ENCODE measurements at places on chromosomes 12 and 14.

GRCh38 chr12:32110417-32110816 lies 3.8 kb downstream of the BICD1 start:
- no peak for DNase-seq

GRCh38 chr12:51905471-51906429 lies 1.6 kb upstream of the ACVRL1 start:
- no peak for DNase-seq

GRCh38 chr14:93629643-93630042 lies 158.6 kb downstream of the PRIMA1 start:
- DNase-seq: no peak

GRCh38 chr12:19771858-19772257 lies 332.6 kb downstream of the AEBP2 start:
- DNase-seq: no peak

GRCh38 chr12:12070674-12071656 lies at the start of gene BCL2L14:
Gene BCL2L14 (plus strand): TSS chr12:12070939. CDS start chr12:12079306, 8,367 bp downstream.
- DNase-seq: no peak

Data from cerebellar nuclear complex (tissue), 1 donor.